AG20443 (cell line): ENCODE measurements at places on chromosomes 6 and 20.

GRCh38 chr6:3669916-3670315, 81.6 kb downstream of the PXDC1 start:
- DNase-seq: no peak

DNA sequence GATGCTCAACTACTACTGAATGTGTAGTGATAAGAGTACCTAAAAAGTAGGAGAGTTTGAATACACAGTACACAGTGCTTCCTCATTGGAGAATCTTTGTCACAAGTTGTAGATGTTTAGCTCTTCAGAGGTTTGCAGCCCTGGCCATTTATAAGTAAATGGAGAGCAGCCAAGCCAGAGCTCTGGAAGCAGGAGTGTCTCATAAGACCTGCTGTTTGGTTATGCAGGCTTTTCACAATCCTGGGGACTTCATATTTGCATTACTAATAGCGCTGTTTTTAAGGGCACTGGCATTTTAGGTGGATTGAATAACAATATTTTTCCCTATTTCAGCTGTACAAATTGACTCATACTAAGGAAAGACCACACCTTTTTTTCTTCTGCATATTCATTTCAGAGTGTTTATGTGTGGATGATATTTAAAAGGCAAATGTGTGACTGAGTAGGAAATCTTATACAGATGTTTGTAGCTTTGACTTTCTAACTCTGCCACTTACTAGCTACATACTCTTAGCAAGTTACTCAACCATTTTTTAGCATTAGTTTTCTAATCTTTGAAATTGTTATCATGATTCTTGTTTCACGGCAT, 730.5 kb upstream of the MAP3K7 start:
- DNase-seq: no peak

GRCh38 chr6:35611240-35611639, 77.5 kb downstream of the FKBP5 start:
- DNase-seq: peak; percentile 41

DNA sequence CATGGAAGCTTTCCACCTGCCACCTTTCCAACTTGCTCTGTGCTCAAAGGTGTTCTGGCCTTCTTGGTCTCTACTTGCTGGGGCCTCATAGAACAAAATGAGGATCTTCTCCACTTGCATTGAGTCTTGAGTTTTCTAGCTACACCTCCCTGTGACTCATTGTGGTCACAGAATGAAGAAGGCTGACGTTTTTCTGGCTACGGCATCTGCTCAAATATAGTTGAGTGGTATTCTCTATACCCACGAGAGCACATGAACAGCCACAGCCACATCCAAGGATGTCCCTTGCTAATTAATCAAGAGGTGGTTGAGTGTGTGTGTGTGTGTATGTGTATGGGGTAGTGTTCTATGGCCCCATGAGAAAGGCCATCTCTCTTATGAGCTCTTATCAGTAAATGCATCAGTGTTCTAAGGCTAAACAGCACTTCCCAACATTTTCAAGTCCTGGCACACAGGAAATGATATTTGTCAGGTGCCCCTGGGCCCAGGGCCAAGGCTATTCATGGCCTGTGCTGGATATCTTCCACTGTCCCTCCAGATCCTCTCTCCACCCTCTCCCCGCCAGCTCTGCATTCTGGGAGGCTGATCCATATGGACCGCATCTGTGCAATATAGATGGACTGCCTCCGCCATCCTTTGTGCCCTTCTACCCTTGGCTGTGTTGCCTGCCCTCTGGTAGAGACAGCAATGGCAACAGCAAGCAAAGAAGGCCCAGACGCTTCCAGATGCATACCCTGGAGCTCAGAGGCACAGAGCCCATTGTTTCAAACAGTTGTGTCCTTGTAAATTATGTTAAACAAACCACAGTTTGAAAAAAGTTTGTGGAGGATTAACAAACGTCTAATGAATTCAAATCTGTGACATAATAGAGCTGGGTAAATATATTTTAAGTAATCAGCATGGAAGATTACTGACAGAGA, 150.2 kb downstream of the LRFN2 start:
- DNase-seq: no peak

DNA sequence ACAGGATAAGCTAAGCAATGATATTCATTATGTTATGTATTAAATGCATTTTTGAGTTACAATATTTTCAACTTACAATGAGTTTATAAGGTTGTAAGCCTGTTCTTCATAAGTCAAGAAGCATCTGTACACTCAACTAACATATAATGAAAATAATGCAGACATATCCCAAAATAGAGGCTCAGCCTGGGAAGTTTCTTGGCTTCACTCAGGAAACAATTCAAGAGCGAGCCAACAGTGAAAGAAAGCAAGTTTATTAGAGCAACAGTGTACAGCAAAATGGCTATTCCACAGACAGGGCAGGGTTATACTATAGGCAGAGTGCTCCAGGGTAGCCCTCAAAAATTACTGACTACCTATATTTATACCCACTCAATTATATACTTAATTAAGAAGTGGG, 1581.8 kb downstream of the HACE1 start:
- DNase-seq: no peak

- no peak for DNase-seq
Observed at GRCh38 chr6:27286141-27286540, 25.9 kb downstream of the POM121L2 start.

- DNase-seq: peak; percentile 11
Observed at GRCh38 chr6:27138837-27139755, 108.4 kb upstream of the PRSS16 start.

DNA sequence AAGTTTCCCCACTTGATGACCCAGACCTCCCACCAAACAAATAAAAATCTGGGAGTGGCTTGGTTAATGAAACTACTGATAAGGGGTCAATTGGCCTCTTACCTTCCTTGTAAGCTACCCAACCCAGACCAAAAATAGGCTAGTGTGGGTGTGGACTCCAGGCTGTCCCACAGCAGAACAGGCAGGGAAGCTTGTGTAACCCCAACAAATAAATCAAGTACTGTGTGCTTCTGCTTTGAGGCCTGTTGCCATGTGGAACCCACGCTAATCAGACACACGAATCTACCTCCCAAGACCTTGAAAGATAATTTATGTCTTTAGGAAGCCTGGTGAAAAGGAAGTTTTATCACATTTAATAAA, 33.7 kb upstream of the PAQR8 start:
- no peak for DNase-seq

GRCh38 chr6:167140589-167141474, 16.9 kb downstream of the GPR31 start:
- no peak for DNase-seq

DNA sequence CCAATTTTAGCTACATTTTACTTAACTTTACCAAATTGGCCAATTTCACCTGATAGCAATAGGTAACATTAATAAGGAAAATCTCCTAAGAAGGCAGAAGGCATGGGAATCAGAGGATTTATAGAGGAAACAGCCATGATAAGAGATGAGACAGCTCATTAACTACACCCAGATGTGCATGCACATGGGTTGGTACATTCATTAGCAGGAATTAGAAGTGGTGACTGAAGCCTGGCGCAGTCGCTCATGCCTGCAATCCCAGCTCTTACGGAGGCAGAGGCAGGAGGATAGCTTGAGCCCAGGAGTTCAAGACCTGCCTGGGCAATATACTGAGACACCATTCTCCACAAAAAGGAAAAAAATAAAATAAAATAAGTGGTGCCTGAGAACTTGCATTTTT, 173.5 kb downstream of the COL9A1 start:
- DNase-seq: no peak

GRCh38 chr6:52516269-52516668, 60.6 kb downstream of the TRAM2 start:
- no peak for DNase-seq

DNA sequence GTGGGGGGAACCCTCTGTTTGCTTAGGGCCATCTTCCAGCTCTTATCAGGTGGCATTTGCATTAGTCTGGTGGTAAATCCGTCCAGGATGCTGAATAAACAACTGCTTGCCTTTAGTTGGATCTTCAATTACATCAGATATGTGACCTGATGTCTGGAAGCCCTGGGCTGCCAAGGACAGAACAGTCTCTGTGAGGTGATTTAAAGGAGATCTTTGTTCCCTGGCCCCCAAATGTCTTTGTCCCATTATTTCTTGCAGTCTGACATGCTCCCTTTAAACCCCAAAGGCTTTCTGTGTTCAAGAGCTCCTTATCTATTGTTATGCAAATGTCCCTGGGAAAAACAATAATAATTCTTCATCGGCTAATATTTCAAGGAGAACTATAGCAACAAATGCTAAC, 84.6 kb upstream of the SPTLC3 start:
- no peak for DNase-seq

DNA sequence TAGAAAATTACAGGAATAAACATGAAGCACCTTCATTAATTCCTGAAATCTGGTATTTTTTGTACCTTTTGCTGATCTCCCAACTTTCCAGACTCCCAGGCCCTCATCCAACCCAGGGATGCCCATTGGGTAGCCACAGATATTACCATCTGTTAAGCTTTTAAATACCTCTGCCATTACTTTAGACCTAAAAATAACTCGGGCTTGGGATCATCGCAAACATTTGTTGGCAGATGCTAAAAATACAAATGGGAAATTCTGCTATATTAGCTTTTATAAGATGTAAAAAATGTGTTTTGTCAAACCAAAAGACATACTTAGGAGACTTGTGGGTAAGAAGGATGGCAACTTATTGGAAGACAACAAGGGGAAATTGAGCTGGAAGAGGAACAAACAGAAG, 376.1 kb downstream of the CENPW start:
- DNase-seq: peak; percentile 30

GRCh38 chr6:24743265-24743943, 24.4 kb upstream of the C6orf62 start:
- peak; percentile 83 for DNase-seq

- DNase-seq: no peak
Observed at GRCh38 chr6:18011287-18011686, 23.9 kb upstream of the KIF13A start.

- no peak for DNase-seq
Observed at GRCh38 chr6:56368491-56368890, 121.1 kb upstream of the COL21A1 start.

DNA sequence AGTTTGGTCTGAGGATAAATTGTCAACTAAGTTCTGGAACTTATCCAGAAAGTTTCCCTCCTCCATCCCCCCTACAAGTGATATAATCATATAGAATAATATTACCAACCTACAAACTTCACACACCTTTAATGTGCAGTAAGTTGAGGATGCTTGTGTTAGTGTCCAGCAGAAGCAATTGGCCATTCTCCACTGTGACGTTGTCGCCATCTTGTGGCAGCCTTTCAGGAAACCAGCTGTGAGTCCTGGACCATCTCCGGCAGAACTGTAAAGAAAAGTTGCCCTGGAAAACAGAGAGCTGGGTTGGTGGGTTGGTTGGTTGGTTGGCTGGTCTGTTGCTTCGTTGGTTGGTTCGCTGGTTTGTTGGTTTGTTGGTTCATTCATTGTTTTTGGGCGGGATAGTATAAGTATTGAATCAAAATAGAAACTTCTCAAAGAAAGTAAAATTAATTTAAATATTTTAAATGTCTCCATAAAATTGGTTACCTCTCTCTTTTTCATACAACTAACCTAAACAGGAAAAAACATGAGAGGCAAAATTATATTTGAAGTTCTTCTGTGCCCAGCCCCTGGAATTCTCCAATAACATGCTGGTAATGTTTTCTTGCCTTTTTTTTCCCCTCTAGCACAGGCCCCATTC, 127.5 kb downstream of the PKHD1 start:
- DNase-seq: peak; percentile 78

DNA sequence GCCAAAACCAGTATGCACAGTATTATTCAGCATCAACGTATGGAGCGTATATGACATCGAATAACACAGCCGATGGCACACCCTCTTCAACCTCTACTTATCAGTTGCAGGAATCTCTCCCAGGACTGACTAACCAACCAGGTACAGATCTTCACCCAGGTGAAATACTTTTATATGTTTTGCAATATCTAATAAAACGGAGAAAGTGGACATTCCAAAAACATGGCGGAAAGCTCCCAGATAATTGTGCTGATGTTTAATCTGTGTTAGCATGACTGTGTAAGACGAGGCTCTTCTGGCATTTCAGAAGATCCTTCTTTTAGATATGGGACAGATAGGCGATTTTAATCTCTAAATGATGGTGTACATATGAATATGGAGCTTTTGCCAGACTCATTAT, 227.4 kb downstream of the EYA4 start:
- DNase-seq: no peak

DNA sequence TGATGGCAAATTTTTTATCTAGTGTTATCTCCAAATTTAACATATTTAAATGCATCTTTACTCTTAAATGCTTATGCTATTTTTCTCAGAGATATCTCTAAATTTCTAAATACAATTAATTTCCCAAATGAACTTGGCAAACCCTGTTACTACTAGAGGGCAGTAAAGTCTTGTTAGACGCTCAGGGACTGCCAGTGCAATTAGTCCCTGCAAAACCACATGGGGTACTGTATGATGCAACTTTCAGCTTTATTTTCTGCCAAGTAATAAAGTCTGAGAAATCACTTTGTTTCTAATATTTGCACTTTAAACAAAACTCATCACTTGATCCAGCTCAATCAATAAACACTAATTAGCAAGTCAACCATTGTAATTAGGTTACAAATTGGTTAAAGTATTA, 76.0 kb upstream of the ADGRB3 start:
- DNase-seq: no peak

- DNase-seq: peak; percentile 43
Observed at GRCh38 chr6:142045380-142046278, 87.1 kb upstream of the GJE1 start.

- no peak for DNase-seq
Observed at GRCh38 chr6:9408402-9409117, 973.2 kb upstream of the SLC35B3 start.

DNA sequence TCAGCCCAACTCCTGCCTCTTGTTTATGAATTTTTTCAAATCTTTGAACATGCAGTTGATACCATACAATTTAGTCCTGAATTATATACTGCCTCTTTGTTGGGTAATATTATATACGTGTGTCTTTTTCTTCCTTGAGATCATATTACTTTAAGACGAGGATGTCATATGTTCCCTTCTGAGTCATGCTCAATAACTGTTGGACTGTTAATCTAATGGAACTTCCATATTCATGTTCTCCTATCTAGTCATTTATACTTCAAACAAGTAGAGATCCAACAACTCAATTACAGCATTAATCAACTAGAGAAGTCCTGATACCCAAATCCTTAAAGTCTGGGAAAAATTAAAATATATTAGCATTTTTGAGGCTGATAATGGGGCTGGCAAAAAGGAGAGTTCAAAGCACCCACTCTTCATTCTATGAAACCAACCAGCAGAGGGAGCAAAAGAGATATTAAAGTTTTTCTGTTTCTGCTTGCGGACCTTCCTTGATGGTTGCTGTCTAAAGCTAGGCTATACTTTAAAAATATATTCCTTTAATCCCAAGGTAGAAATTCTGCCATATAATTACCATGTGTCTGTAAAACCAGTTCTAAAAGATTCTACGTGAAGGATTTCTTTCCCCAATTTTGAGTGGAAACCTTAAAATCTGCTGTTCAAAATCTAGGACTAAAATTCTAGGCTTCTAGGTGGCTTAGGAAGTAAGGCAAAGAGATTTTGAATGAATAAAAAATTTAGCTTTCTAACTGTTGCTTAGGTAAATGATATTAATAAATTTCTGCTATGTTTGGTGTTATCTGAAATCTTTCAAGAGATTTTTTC, 498.9 kb downstream of the BCKDHB start:
- no peak for DNase-seq
